Breast epithelium (tissue), 4 donors: ENCODE measurements at places on chromosomes 3 and 15.

DNA sequence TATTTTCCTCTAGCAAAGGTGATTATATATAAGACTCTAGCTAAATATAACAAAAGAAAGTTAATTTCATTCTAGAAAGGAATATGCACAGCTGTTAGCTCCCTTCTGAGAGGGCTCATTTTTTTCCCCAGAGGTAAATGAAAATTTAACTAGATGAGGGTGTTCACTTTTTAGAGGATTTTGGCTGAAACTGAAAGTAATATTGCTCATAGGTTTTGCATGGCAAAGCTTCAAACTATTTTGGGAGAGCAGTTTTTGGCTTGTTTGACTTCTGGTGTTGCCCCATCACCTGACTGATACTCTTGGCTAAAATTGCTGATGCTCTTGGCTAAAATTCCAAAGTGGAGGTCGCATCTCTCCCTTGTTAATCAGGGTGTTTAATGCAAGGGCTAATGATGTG, 311.9 kb downstream of the EDEM1 start:
- no peak for DNase-seq

- no peak for DNase-seq
Measured at GRCh38 chr3:139074565-139075115, 29.9 kb upstream of the PRR23C start.

- peak; percentile 78 for DNase-seq
Measured at GRCh38 chr3:128282380-128283196, 129.3 kb downstream of the EEFSEC start.

GRCh38 chr3:194344012-194344411, 7.1 kb downstream of the CPN2 start:
- peak; percentile 74 for DNase-seq

DNA sequence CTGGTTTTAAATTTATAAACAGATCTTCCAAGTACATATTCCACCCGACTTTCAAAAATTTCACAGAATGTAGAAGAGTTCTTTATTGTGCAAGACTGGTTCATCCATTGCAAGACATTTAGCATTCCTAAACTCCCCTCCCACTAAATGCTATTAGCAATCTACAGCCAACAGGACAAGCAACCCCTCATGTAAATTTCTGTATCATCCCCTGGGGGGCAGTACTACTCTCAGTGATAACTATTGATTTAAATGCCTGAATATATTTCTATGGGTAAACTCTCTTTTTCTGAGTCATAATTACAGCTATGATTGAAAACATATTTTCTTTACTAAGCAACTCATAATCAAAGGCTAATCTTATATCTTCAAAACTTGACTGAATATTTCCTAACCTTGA, 10.7 kb upstream of the SLC15A2 start:
- DNase-seq, result no peak

DNA sequence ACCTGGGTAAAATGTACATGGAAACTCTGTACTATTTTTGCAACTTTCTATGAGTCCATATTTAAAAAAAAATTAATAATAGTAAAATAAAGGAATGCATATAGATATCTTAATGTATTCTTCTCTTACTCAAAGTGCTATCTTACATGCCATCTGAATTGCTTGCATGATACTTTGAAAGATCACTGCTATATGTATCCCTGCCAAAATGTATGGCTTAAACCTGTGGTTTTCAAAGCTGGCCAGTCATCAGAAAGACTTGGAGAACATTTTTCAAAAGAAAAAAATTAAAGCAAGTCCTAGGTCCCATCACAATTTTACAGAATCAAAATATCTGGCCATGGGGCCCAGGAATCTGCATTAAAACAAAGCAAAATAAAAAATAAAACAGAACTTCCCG, 262.1 kb downstream of the LPP start:
- no peak for DNase-seq

GRCh38 chr3:124927574-124928045, 6.9 kb downstream of the MUC13 start:
- no peak for DNase-seq

- no peak for DNase-seq
Measured at GRCh38 chr15:57972864-57973263, 92.6 kb downstream of the ALDH1A2 start.

DNA sequence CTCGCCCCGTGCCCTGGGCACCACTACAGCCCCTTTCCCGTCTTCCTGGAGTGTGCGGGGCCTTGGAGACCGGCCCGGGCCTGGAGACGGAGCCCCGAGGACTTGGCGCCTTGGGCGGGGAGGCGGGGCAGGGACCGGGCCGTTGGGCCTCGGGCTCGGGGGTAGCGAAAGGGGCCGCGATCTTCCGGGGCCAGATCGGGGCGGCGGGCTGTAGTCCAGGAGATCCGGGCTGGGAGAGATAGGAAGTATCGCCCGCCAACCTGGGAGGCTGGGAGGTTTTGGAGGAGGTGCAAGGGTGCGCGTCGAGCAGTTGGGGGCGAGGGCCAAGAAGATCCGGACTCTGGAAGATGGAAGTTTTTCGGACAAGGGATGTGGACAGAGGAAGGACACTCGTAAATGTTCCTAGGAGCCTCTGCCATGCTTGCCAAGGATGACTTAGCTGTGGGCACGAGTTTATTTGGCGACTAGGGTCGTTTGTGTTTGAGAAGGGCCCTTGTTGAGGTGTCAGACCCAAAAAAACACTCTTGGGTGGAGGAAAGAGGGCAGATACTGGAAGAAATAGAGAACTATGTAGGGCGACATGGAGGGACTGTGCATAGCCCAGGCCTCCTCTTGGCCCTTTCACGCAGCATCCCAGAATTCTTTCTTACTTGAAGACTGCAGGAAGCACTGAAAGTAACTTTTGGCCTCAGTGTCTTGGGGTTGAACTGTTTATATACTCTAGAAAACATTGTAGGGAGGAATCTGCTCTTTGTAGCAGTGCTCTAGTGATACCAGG, 712 bp downstream of the RTF1 start:
- no peak for DNase-seq

GRCh38 chr3:14253707-14254382, 75.2 kb downstream of the LSM3 start:
- no peak for DNase-seq

DNA sequence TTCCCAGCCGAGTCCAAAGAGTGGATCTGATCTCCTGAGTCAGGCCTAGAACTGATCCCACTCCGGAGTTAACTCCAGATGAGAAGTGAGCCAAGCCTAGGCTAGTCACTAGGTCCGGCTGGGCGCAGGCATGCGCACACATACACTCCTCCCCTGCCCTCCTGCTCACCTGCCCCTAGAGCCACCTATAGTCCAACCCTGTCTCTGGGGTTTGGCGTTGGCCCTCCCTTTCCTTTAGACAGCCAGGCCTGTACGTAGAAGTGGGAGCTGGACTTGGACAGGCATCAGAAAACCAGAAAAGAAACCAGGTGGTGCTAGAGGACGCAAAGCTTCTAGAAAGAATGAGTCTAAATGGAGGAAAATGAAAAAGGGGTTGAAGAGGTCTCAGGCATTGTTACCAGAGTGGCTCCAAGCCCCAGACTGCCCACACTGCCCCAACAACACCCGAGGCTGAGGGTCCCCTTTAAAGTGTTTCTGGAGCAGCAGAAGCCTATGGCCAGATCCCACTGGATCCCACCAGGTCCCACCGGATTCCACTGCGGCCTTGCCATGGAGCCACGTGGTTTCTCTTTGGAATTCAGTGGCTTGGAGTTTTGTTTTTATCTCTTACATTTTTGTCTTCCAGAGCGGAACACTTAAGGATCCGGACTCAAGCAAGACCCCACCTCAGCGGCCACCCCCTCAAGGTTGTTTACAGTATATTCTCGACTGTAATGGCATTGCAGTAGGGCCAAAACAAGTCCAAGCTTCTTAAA, 24.2 kb upstream of the TIMP4 start:
- DNase-seq, result no peak

DNA sequence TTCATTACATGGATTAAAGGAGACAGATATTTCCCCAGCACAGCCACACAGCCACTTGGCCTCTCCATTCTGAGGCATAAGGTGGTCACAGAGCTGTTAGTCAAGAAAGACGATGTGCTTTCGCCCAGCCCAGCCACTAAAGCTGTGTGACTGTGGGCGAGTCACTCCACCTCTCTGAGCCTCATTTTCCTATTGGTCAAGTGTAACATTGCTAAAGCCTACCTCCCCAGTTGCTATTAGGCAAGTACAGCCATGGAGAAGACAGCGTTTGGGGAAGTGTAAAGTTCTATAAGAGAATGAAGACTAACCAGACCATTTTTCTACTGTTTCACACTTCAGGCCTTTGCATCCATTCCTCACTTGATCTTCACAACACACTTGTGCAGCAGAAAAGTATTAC, 24.1 kb downstream of the TMEM40 start:
- DNase-seq, result no peak

DNA sequence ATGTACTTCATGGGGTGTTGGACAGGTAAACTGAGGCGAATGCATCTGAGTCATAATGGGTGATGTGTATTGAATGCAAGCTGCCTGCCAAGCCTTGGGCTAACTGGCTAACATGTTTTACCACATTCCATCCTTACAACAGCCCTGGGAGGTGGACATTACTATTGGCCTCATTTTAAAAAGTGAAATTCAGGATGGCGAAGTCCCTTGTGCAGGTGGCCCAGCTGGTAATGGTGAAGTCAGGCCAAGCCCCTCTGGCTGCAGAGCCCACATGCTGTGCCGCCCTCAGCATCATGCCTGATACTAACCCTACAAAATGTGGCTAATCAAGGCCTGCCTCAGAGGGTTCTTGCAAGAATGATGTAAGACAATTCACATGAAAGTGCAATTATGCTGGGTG, 60.0 kb upstream of the CHD2 start:
- peak; percentile 65 for DNase-seq

- DNase-seq, result peak; percentile 82
Measured at GRCh38 chr15:100732211-100733055, 130.0 kb downstream of the ASB7 start.

DNA sequence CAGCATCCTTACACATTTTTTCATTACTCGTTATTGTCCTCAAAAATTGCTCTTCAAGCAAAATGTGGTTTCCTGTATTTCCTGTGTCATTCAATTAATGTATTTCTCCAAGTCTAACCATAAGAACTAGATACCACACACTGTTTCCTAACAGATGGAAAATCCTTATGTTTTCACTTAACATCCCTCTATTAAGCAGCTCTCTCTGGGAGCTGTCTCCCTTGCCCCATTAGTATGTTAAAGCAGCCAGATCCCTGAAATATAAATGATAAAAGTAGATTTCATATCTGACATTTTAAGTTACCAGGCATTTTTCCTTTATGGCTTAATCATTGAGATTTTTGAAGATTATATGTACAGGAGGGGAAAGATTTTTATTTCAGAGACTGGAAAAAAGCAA, 15.9 kb downstream of the PFN2 start:
- no peak for DNase-seq

DNA sequence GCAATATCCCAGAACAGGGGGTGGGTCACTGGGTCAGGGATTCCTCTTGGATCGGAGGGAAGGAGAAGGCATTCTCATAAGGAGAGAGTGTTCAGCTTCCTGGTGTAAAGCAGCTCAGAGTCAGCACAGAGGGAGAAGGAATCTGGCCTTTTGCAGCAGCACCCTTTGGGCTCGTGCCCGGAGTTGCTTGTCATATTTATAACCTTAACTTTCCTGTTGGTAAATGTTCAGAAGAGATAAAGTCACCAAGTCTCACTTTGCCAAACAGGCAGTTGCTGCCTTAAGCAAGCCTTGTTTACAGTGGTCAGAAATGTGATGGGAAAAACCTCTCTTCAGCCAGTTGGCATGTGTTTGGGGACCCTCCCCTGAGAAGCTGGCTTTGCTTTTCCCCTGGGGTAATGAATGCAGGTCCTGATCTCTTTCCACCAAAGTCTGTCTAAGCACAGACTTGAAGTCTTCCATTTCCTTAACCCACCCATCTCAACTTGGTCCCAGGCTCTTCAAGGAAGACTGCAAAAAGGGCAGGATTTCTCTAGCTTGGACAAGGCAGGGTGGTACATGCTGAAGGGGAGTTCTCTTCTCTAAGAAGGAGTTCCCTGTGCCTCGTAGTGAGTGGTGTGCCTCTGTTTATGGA, 206.9 kb upstream of the BHLHE40 start:
- peak; percentile 89 for DNase-seq

DNA sequence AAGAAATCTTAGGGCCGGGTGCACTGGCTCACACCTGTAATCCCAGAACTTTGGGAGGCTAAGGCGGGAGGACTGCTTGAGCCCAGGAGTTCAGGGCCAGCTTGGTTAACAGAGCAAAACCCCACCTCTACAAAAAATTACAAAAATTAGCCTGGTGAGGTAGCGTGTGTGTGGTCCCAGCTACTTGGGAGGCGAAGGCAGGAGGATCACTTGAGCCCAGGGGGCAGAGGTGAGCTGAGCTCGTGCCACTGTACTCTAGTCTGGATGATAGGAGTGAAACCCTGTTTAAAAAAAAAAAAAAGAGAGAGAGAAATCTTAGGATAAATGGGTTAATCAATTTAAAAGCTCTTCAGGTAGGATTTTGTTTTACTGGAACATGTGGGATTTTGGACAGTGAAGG, 31.2 kb upstream of the DUT start:
- no peak for DNase-seq

DNA sequence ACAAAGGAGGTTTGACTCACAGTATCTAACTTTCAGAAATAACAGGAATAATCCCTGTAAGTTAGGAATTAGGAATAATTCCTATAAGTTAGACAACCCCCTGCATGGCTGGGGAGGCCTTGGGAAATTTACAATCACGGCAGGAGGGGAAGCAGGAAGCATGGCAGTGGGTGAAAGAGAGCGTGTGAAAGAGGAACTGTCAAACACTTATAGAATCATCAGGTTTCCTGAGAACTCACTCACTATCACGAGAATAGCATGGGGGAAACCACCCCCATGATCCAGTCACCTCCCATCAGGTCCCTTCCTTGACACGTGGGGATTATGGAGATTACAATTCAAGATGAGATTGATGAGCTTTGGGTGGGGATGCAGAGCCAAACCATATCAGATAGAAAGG, 385.5 kb downstream of the IL20RB start:
- DNase-seq, result no peak

- DNase-seq, result no peak
Measured at GRCh38 chr3:177624528-177625495, 427.5 kb upstream of the TBL1XR1 start.

DNA sequence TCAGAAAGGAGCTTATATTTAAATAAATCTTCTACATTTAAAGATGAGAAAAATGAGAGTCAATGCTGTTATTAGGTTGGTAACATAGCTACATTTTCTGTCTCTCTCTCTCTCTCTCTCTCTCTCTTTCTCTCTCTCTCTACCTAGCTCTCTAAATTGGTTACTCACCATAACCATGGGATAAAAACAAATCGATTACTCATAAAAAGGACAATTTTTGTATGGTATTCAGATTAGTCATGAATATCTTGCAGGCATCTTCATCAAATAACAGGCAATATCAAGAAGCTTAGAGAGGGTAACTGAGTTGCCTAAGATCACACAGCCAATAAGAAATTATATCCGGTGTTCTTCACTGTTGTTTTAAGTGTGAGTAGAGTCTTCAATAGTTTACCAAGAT, 81.8 kb upstream of the ALCAM start:
- no peak for DNase-seq

DNA sequence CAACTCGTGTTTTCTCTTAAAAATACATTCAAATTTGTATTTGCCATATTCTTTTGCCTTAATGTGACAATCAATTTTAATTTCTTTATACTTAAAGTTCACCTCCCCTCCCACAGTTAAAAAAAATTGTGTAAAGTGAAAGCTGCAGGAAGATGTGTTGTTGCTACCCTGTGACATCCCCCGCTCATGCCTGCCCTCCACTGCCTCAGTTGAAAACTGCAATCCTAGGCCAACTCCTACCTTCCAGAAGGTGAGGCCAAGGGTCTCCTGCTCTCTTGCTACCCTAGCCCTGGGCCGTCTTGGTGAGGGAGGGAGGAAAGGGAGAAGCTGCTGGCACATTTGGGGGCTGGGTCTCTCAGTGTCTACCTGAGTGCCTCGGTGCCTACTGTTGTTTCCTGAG, 57.0 kb upstream of the CMTM7 start:
- DNase-seq, result no peak

- DNase-seq, result no peak
Measured at GRCh38 chr3:41674449-41674848, 287.5 kb downstream of the ULK4 start.
